ENCODE measurements at places on chromosomes 7 and 10. TPM values are rescaled to one million over a fixed set of nuclear protein-coding genes. Genes with fewer than 3 reads are reported as not detected.

- DNase-seq = no peak
- no peaks in the 10 kb centered on the region for H3K27me3 ChIP-seq
- H3K27ac ChIP-seq = no peak overlapping the region
- no peaks in the 10 kb centered on the region for H3K4me1 ChIP-seq
- H3K36me3 ChIP-seq = no peaks in the 10 kb centered on the region
Observed at GRCh38 chr7:41188163-41189130, 514.4 kb downstream of the INHBA start.

- peaks cover 19% of the 10 kb centered on the region for H3K4me1 ChIP-seq
- no peak for DNase-seq
- H3K36me3 ChIP-seq = no peaks in the 10 kb centered on the region
Observed at GRCh38 chr7:69598487-69599285, 411 bp downstream of the AUTS2 start.

GRCh38 chr7:72275382-72276070 is 136.6 kb downstream of the CALN1 start:
- no peaks in the 10 kb centered on the region for H3K27me3 ChIP-seq
- no peak for DNase-seq
- no peak overlapping the region for H3K27ac ChIP-seq
- no peak overlapping the region for H3K4me3 ChIP-seq
- no peaks in the 10 kb centered on the region for H3K36me3 ChIP-seq
- peaks cover 9% of the 10 kb centered on the region for H3K4me1 ChIP-seq

- H3K27me3 ChIP-seq = no peaks in the 10 kb centered on the region
- peaks cover 4% of the 10 kb centered on the region for H3K4me1 ChIP-seq
- peak; percentile 48 for DNase-seq
- peak overlapping the region; percentile 22 for H3K27ac ChIP-seq
- H3K36me3 ChIP-seq = no peaks in the 10 kb centered on the region
Observed at GRCh38 chr7:112286250-112287086, 80.0 kb downstream of the ZNF277 start.

GRCh38 chr10:31708474-31708873 is 220.2 kb downstream of the ARHGAP12 start:
- peak overlapping the region; percentile 95 for H3K27ac ChIP-seq
- H3K4me1 ChIP-seq = peaks cover 37% of the 10 kb centered on the region
- H3K27me3 ChIP-seq = no peaks in the 10 kb centered on the region
- DNase-seq = no peak
- H3K4me3 ChIP-seq = no peak overlapping the region

- H3K36me3 ChIP-seq = no peaks in the 10 kb centered on the region
- no peak overlapping the region for H3K27ac ChIP-seq
- peak; percentile 52 for DNase-seq
- H3K4me1 ChIP-seq = no peaks in the 10 kb centered on the region
- H3K27me3 ChIP-seq = no peaks in the 10 kb centered on the region
- H3K4me3 ChIP-seq = no peak overlapping the region
Observed at GRCh38 chr10:60534761-60535389, 145.2 kb upstream of the ANK3 start.

GRCh38 chr7:129443612-129444011 is 9.4 kb downstream of the STRIP2 start:
- DNase-seq = no peak
- H3K36me3 ChIP-seq = peaks cover 8% of the 10 kb centered on the region
- no peak overlapping the region for H3K27ac ChIP-seq
- no peaks in the 10 kb centered on the region for H3K27me3 ChIP-seq

GRCh38 chr10:106440767-106441166 is 723.7 kb downstream of the SORCS1 start:
- no peaks in the 10 kb centered on the region for H3K27me3 ChIP-seq
- no peak for DNase-seq
- H3K27ac ChIP-seq = no peak overlapping the region
- no peaks in the 10 kb centered on the region for H3K36me3 ChIP-seq
- no peak overlapping the region for H3K4me3 ChIP-seq

DNA sequence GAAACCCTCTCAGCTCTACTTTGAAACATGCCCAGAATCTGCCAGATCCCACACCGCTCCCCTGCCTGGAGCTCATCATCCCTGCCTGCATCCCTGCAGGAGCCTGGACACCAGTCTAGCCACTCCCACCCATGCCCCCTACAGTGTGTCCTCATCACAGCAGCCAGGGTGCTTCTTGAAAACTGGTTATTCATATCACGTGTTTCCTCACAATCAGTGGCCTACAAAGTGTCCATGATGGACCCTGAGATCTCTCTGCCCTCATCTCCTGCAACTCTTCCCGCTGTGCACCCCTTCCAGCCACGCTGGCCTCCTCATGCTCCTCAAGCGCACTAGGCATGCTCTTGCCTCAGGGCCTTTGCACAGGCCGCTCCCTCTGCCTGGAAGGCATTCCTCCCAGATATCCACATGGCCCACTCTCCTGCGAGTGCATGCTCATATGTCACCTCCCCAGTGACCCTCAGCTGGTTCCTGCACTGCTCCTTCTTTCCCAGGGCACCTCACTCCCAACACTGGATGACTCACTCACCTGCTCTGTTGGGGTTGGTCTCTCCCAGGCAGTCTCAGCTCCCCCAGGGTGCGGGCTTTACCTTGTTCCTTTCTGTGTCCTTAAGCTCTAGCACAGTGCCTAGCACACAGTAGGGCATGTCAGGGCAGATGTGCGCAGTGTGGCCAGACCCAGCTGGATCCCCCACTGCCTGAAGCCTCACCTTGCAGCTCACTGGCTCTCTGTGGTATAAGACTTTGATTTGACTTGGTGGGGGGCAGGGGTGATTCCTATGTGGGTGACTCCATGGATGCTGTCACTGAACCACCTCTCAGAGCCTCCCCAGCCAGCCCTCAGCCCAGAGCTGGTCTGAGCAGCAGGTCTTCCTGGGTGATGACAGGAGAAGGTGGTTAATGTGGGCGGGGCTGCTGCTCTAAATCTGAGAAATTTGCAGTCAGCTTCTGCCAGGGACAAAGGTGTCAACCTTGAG is 37.3 kb downstream of the CDH23 start:
- no peak for DNase-seq
- H3K4me1 ChIP-seq = peaks cover 22% of the 10 kb centered on the region
- H3K36me3 ChIP-seq = no peaks in the 10 kb centered on the region
- no peaks in the 10 kb centered on the region for H3K27me3 ChIP-seq
- no peak overlapping the region for H3K27ac ChIP-seq

RAMP3 gene
- 11.1 TPM for total RNA-seq

ZNF746 gene
- total RNA-seq = 13.7 TPM

Measured in spinal cord (tissue), 10 donors.